ENCODE measurements at places on chromosomes 16 and 17.

DNA sequence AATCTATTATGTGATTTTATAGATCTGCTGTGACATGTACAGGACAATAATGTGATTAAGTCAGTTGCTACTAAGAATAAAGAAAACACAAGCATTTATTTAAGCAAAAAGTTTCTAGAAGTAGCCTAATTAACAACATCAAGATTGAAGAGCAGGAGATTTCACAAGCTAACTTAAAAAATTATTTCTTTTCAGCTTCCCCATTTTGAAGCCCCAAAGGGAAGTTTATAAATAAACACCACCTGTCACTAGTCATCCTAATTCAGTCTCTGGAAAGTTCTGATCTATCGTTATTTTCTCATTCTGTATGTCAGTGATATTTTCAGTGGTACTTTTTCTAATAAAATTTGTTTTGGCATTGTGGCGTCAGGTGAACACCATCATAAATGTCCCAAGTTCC lies 8.3 kb downstream of the CAPNS2 start:
- no peak for DNase-seq

- DNase-seq, result no peak
Measured at GRCh38 chr16:87391324-87391949, 699 bp upstream of the MAP1LC3B start.

GRCh38 chr17:75635610-75636202 lies 2.5 kb downstream of the SMIM5 start:
- DNase-seq, result no peak

DNA sequence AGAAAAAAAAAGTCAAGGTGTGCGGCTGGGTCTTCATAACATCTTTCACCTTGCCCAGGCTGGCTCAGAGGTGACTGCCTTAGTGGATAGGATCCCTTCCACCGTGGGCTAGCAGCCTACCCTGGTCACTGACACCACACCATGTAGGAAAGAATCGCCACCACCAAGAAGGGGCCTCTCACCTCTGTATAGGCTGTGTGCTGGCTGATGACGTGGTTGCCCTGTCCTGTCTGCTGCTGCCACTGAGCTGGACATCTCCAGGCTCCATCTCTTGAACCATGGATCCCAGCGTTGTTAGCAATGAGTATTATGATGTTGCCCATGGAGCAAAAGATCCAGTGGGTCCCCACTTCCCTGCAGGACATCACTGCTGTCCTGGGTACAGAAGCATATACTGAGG lies at the start of gene GPR142:
TSS of gene GPR142 (plus strand) at position 301 of the 400 bp plus-strand sequence. CDS start 2,035 bp downstream, outside the sequence.
- no peak for DNase-seq

DNA sequence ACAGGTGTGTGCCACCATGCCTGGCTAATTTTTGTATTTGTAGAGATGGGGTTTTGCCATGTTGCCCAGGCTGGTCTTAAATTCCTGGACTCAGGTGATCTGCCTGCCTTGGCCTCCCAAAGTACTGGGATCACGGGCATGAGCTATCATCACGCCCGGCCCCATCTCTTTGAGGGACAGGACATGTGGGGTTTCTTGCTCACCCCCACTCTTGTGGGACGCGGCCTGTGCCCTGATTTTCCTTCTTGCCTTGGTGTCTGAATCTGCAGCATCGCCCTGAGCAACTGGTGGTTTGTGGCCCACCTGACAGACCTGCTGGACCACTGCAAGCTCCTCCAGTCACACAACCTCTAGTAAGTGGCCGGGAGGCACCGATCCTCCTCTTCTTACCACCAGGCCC lies 25.6 kb downstream of the NUP85 start:
- DNase-seq, result no peak

DNA sequence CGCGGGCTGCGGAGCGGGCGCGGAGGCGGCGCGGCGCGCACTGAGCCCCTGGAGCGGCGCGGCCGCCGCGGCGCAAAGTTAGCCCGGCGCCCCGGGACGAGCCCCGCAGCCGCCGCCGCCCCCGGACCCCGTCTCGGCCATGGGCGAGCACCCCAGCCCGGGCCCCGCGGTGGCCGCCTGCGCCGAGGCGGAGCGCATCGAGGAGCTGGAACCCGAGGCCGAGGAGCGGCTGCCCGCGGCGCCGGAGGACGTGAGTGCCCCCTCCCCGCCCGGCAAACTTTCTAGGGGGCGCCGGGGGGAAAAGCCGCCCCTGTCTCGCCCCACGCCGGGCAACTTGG lies 388 bp downstream of the RHBDL3 start:
- DNase-seq, result no peak

GRCh38 chr16:68640972-68641371 lies 4.1 kb upstream of the CDH3 start:
- DNase-seq, result no peak

GRCh38 chr17:8142887-8143580 lies 9.2 kb downstream of the PER1 start:
- no peak for DNase-seq

GRCh38 chr16:77663711-77664110 lies 58.6 kb upstream of the NUDT7 start:
- DNase-seq, result no peak

DNA sequence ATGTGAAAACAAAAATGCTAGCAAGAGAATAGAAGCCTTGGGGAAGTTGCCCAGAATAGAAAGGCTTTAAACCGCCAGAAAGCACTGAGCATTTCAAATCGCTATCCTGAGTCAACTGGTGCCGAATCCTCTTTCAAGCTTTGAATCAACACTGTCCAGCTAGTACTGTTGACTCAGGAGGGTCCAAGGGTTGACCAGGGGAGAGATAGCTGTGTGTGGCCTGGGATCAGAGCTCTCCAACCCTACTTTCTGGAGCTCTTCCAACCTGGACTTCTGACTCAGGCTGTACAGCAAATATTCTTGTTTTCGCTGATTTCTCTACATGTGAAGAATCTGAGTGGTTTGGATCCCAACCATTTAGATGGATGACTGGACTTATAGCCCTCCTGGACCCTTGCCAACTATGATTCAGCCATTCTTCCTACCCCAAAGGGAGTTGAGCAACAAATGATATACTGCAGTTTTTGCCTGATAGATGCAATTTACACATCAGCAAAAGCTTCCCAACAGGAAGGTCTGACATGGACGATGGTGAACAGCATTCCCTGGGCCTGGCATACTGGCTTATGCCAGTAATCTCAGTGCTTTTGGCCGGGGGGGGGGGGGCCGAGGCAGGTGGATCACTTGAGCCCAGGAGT lies 154.0 kb upstream of the SDK2 start:
- no peak for DNase-seq

- DNase-seq, result no peak
Measured at GRCh38 chr16:62445909-62446308, 409.7 kb upstream of the CDH8 start.

DNA sequence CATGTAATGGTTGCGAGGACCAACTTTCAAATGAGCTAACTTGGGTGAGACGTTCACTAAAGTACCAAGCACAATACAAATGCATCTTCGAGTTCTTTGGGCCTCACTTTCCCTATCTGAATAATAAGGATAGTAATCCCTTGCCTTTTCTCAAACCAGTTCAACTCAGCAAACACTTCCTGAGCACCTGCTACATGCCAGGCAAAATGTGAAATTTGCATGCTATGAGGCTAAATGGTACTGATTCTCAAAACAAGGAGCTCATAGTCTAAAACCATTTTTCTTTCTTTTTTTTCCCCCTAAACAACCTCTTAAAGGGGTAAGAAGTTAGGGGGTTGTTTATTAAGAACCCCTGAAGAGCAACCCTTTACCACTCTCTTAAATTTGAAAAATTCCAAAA lies 101.4 kb upstream of the HLF start:
- no peak for DNase-seq

DNA sequence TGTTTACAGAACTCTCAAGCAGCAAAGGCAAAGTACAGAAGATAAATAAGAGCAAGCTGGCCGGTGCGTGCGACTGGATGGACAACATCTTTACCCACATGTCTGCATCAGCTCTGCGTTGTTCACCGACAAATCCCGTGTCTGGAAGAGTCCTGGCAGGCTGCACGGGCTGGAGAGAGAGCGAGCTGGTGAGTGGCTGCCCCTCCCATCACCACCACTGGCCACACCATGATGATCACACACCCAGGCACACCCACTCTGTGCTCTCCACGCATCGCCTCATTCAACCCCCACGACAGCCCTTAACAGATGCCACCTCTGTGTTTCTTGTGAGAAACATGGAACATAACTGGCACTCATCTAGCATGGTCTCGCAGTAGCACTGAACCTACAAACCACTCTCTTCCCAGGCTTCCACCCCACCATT lies 59.2 kb downstream of the ANKRD11 start:
- no peak for DNase-seq

DNA sequence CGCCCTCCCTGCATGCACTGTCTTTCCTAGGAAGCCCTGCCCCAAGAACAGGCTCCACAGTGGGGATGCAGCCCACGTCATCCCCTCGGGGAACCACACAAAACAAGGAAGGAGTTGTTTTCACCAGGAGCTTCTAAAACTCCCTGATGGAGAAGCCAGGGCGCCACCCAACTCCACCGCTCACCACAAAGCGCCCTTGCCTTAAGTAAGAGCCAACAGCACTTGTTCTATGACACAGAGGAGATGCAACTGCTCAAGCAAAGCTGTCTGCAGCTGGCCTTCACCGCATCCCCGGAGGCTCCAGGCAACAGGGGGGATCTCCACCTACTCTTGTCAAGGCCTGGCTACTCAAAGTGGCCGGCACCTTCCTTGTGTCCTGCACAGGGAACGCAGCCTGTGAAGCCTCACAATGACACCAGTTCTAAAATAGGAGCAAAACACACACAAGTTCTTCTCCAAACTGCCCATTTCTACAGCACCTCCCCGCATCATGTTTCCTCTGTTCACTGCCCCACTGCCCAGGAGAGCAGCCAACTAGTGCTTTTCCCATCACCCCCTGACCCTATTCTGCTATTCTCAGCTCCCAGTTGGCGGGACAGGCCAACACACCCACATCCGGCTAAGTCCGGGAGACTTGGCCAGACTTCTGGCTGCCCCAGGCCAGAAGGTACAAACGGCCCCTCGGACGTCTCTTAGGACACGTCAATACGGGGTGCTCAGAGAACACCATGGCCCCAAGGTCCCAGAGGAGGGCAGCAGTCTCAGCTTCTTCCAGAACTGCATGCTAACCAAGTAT lies 24.2 kb downstream of the MPG start:
- no peak for DNase-seq

DNA sequence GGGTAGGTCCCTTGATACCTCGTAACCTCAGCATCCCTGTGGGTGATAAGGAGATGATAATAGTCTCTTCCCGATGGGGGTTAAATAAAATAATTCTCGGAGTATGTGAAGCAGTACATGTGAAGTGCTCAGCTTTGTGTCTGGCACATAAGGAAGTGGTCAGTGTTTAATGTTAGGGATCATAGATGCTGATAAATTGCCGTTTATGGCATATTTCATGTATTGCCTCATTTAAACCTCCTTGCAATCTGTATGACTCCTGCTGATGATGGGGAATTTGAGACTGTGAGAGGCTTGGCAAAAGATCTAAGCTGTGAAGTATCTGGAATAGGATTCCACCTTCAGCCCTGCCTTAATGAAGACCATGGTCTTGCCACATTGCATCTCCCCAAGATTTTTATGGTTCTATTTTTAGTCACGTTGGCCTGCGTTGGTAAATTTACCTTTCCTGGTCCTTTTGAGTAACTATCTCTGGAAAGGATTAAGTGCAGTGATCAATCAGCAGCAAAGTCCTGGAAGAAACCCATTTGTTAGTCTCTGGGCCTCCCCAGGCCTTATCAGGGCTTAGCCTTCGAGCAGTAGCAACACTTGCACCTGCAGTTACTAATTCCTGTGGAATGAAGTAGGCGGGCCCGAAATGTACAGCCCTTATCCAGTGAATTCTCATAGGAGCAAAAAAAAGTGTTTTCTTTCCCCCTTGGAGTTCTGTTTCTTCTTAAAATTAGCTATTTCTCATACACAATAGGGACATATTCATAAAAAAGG lies 144.9 kb downstream of the WWOX start:
- DNase-seq, result no peak

- no peak for DNase-seq
Measured at GRCh38 chr17:76644995-76645394, 1.4 kb upstream of the ST6GALNAC1 start.

DNA sequence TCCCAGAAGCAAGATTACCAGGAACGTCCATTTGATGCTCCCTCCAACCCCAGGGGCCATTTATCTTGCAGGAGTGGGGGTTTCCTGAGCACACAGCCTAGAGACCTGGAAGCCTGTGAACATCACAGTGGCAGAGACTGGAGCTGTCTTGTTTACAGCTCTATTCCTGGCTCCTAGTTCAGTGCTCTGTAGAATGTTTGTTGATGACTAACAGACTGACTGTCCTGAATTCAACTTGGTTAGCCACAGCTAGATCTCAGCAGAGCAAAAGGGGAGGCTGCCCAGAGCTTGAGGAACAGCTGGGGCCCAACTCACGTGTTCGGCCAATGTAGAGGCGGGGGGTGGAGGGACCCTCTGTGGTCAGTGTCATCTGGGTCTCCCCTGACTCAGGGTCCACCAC lies 6.6 kb downstream of the ERN2 start:
- no peak for DNase-seq

DNA sequence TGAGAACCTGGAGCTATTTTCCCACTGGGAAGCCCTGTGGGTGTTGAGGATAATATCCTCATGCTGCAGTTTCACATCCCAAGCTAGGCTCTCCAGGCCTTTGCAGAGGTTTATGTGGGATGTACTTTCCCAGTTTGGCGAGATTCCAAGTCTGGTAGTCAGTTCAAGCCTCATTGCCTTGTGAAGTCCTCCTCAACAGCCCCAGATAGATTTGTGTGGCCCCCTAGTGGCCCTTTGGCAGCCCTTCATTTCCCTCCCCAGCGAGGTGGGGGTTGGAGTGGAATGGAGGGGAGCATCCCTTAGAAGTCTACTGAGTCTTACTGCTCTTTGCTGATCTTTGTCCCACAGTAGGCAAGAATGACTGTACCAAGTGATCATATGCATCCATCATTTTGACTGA lies 137.9 kb downstream of the CDH11 start:
- DNase-seq, result no peak
